Activated B cell treated with CpG ODN at 0.5 μM for 24 hours (primary cell): ENCODE measurements at places on chromosomes 6 and 20. TPM values are rescaled to one million over a fixed set of nuclear protein-coding genes. Genes with fewer than 3 reads are reported as not detected.

PREP gene
- 31.1 and 31.3 TPM in 2 replicates for total RNA-seq

SRSF12 gene
- not detected in 2 replicates for total RNA-seq

GRCh38 chr20:50220093-50220893 lies 29.7 kb downstream of the CEBPB start:
- H3K4me1 ChIP-seq = no peaks in the 10 kb centered on the region
- peaks cover 10% of the 10 kb centered on the region for H3K27me3 ChIP-seq
- no peak overlapping the region for H3K27ac ChIP-seq

GRCh38 chr6:157148391-157149323 lies 174.7 kb downstream of the TMEM242 start:
- H3K27me3 ChIP-seq = no peaks in the 10 kb centered on the region
- peaks cover 80% of the 10 kb centered on the region for H3K36me3 ChIP-seq
- no peak overlapping the region for H3K4me3 ChIP-seq
- H3K4me1 ChIP-seq = no peaks in the 10 kb centered on the region
- DNase-seq = no peak
